ENCODE measurements at places on chromosomes 3 and 15.

- DNase-seq, result no peak
Observed at GRCh38 chr3:128068156-128068620, 16.0 kb downstream of the SEC61A1 start.

- no peak for DNase-seq
Observed at GRCh38 chr3:49217688-49218470, 46.5 kb downstream of the KLHDC8B start.

DNA sequence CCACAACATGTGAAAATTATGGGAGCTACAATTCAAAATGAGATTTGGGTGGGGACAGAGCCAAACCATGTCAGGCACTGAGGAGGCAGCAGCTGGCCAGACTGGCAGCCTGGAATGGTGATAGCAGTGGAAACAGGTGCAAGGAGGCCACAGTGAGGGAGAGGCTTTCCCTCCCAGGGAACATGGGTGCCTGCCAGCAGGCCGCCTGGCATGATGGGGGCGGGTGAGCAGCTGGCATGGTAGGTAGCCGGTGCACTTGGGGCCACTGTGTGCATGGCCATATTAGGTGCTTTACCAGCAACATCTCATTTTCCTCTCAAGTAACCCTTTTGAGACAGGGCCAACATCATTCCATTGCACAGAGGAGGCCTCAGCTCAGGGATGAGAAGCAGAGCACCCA is 18.3 kb upstream of the MRPS22 start:
- DNase-seq, result no peak

DNA sequence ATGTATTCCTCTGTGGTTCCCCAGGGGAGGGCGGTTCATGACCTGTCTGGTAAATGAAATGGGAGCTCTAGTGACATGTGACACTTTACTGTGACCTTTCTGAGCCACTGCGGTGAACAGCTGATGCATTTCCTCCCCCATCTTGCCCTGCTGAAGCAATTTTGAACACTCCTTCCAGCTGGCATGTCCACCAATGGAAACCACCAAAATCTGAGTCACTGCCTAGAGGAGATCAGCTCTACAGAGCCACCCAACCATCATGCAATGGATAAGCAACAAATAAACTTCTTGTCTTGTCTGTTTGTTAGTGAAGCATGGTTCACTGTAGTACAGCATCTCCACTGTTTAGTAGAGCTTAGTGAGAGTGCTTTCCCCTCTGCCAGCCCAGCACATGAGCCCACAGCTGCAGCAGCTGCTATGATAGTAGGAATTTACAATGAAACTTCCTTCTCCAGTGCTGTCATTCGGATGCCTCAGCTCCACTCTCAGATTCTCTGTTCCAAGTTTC is 479.4 kb downstream of the NTRK3 start:
- DNase-seq, result no peak

DNA sequence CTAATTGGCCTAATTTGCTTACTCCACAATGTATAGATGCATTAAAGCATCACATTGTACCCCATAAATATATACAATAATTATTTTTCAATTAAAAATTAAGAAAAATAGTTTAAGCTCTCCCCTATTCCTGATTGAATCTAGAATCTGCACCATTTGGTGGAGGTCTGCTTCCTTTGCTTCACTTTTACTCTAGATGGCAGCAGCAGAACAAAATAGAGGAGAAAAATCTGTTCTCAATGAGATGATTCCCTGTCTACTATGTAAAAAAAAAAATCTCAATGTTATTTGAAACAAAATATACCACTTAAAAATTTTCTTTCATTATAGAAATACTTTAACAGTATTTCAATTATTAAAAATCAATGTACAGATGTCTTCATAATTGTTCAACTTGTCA is 109.6 kb upstream of the FXR1 start:
- no peak for DNase-seq

GRCh38 chr3:3053974-3054373 is 56.2 kb downstream of the IL5RA start:
- no peak for DNase-seq

All from nucleus accumbens (tissue), 56 donors.